ENCODE measurements at places on chromosomes 2 and 18.
A peak's percentile ranks its signal among the peaks of the same experiment; 100 is the strongest.

DNA sequence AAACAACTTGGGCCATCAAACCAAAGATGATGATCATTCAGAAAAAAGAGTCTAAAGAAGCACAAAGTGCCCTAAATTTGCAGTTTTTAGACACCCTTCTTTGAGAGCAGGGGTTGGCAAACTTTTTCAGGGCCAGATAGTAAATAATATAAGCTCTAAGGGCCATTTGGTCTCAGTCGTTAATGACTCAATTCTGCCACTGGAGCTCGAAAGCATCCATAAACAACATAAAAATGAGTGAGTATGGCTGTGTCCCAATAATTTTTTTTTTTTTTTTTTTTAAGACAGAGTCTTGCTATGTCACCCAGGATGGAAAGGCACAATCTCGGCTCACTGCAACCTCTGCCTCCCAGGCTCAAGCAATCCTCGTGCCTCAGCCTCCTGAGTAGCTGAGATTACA, 152.3 kb downstream of the DTNB start:
- DNase-seq: no peak

DNA sequence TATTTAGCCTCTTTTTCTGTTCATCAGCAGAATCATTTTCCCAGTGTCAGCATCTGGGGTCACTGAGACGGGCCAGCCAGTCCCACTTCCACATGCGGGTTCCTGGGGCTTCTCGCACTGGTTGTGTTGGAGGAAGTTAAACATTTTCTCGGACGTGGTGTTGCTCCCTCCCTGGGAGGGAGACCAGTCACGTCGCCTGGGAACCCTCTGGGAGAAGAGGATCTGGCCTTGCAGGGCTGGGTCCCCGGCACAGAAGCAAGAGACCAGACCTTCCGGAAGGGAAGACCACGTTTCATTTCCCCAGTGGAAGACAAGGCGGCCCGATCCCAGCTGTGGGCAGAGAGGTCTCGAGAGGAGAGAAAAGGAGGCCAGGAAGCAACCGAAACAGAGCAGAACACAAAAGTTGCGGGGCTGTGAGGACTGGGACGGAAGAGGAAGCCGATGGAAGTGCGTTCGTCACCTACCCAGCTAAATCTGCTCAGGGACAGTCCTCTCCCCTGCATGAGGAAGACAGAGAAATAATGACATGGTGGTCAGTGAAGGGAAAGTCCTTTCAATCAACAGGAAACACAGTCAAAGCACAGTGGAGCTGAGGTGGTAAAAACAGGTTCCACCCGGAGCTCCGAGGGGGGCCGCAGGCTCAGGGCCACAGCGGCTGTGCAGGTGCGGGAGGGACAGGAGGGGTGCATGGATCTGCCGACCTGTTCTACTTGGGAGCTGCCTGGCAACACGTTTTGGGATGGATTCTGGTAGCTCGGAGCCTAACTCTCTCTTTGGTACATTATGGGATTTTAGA, 144.4 kb downstream of the MBP start:
- no peak for DNase-seq

DNA sequence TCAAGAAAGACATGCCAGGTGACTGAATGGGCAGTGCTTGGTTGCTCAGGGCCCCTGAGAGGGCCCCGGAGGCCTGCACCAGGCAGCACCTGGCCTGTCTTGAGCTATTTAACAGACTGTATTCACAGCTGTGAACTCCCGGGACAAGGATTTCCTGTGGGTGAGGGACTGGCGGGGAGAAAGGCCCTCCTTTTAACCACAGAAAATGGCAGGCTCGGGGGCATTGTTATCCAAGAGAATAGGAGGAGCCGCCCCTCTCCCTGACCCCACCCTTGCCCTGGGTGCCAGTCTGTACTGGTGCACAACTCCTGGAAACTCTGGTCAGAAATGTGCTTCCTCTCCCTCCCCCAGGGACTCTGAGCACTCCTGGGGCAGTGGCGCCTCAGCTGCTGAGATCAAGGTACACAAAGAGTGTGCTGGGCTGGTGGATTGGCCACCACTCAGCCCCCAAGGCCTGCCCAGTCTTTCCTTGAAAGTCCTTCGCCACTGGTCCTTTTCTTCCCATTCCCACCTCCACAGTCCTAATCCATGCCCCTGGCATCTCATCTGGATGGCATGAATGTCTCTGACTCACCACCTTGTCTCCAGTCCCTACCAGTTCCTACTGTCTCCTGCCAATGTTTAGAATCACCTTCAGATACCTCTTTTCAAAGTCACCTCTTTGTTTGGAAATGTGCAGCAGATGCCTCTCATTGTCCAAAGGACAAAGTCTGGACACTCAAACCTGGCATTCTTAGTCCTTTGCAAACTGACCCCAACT, 19.6 kb upstream of the EPAS1 start:
- DNase-seq: no peak

- no peak for DNase-seq
Observed at GRCh38 chr18:76588601-76589226, 93.7 kb upstream of the ZNF516 start.

DNA sequence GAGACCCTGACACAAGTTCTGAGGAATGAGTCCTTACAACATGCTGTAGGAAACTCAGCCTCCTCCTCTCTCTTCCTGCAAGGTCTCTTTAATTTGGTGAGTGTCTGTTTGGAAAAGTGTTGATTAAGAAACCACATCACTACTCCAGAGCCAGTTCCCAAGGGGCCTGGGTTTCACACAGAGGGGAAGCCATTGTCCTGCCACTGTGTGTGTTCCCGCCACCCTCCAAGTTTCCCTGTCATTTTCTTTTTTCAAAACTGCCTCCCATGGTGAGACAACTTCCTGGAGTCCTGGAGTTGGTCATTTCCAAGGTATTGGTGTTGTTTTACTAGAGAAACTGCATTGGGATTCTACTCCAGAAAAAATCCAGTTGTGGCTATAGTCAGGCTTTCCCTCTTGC, 232.0 kb upstream of the PARD3B start:
- DNase-seq: no peak

- DNase-seq: no peak
Observed at GRCh38 chr2:105640246-105640645, 104.5 kb upstream of the NCK2 start.

- no peak for DNase-seq
Observed at GRCh38 chr2:10234013-10234306, 68.7 kb upstream of the HPCAL1 start.

- DNase-seq: no peak
Observed at GRCh38 chr2:64328415-64328722, 125.6 kb upstream of the LGALSL start.

GRCh38 chr18:8011906-8012305, 444.8 kb downstream of the PTPRM start:
- no peak for DNase-seq

GRCh38 chr18:63309422-63309821, 10.1 kb downstream of the BCL2 start:
- no peak for DNase-seq

- DNase-seq: peak; percentile 20
Observed at GRCh38 chr2:174492963-174493431, 6.2 kb upstream of the GPR155 start.

DNA sequence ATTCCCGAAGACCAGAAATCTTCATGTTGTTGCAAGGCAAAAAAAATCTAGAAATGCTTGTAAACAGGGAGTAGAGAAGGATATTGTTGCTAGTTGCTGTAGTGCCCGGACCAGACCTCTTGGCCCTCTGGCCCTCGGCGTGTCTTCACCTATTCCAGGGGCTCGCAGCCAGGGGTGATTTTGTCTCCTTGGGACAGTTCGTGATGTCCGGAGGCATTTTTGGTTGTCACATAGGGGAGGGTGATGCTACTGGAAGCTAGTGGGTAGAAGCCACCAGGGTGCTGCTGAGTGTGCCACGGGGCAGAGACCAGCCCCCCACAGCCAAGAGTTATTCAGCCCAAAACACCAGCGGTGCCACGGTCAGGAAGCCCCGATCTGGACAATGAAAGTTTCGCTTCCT, 230.7 kb downstream of the GBX2 start:
- DNase-seq: no peak

GRCh38 chr18:80167931-80168330, 58.9 kb downstream of the ADNP2 start:
- DNase-seq: no peak

DNA sequence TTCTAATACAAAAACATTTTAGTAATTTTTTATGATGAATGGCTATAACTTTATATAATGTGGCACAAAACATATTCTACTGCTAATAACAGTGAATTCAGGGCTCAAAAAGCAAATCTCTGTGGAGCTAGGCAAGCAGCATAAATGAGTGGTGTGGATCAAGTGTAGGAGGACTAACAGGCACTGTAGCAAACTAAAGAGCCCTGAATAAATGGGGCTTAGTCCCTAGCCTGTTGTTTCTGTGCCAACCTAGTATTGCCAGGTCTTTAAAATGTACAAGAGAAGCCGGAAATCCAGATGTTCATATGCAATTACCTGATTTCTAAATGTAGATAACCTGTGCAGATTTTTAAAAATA, 18.5 kb downstream of the REL start:
- DNase-seq: no peak

- DNase-seq: no peak
Observed at GRCh38 chr18:3067722-3068121, 54.8 kb upstream of the LPIN2 start.

- DNase-seq: no peak
Observed at GRCh38 chr18:11887328-11888128, 20.6 kb downstream of the MPPE1 start.

DNA sequence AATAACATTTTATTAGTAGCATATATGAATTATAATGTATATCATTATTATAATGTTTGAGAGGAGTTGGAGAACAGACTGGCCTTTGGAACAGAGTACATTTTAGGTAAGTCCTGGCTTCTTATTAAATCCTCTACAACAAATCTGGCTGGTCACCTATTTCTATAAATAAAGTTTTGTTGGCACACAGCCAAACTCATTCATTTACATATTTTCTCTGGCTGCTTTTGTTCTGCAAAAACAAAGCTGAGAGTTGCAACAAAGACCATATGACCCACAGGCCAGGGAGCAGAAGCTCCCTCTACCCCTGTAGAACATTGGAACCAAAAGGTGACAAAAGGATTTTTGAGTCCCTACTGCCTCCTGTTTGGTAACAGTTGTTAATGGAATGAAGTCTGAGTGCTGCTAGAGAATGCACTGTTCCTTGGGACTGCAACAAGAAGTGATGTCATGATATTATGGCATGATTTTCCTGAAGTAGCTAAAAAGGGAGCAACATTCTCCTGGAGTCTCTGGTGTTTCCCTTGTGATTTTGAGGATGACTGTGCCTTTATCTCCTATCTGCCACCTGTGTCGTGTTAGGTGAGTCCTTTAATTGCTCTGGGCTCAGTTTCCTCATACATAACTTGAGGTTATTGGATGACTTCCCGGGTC, 22.0 kb upstream of the SP9 start:
- DNase-seq: no peak

GRCh38 chr2:99801327-99801901, 311.6 kb upstream of the REV1 start:
- no peak for DNase-seq

DNA sequence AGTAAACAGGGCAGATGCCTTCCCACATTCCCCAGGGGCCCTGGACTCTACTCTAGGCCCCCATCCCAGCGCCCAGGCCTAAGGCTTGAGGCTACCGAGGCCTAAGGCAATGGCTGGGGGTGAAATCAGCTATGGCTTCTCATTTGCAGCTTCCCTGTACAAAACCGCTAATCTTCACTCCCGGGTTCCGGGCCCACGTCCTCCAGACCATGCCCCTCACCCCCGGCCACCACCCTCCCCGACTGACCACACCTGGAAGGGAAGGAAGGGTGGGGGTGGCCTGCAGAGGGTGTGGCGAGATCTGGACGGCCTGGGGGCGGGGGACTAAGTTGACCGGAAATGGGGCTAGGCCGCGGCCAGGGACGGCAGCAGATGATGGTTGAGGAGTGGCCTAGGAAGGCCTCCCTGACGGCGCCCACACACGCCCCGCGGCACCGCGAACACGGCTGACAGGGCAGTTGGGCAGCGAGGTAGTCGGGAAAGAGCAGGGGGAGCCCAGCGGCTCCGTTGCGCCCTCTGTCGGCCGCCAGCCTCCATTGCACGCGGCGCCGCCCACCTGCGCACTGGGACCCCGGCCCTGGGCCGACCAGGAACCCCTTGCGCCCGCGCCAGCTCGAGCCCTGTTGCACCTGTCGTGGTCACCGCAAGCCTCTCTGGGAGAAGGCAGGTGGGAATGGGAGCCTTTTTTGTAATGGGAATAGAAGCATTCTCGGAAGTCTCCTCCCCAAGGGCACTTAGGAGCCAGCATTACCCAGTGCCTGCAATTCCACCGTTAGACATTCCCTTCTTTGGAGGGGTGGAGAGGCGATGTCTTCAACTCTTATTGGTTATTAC, 117.1 kb upstream of the STPG4 start:
- DNase-seq: peak; percentile 3

- DNase-seq: no peak
Observed at GRCh38 chr2:216775043-216775453, 79.7 kb upstream of the IGFBP5 start.

DNA sequence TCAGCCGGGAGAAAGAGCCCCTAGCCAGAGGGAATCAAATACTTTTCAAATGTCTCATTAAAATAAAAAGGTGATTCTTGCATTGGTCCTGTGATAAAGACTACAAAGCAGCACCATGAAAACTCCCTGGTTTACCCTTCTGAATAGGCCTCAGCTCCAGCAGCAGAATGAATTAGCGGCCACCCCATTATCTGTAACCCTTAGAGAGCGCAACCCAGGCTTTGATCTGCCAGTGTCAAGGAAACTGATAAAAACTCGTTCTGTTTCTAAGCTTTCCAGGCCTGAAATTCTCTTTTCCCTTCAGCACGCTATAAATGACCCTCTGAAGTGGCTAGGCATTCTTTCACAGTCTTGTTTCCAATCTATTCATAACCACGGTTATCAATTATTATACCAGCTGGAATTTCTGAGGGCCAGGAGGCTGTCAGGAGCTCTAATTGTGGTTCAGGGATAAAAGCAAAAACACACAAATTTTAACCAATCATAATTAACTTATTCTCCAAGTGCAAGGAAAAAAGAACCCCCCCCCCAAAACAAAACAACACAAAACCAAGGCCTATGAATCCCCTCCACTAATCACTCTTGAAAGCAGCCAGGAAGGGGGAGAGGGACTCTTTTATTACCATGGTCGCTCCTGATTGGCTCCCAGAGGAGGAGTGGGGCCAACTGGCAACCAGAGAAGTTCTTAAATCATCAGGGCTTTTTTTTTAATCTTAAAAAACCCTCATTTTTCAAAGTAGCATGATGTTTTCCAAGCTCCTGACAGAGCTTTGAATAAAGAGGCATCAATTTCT, 258.9 kb downstream of the CYRIA start:
- DNase-seq: no peak

- DNase-seq: no peak
Observed at GRCh38 chr2:28544036-28544346, 48.1 kb downstream of the PLB1 start.

DNA sequence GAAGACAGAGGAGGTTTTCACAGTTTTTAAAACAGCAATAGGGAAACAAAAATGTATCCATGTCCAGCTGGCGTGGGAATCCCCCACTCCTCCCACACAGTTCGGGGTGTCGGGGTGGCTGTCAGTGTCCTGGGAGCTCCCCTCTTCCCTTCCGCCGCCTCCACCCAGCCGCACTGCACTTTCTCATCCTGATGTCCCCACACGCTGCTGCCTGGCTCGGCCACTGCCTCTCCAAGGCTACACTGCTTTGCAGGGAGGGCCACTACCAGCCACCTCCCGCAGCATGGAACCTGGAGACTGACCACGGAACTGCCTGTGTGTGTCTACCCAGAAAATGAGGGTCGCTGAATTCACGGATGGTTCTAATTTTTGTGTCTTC, 138.7 kb upstream of the CTDP1 start:
- no peak for DNase-seq

Measured in KG1 (cell line).